ENCODE measurements at places on chromosomes 4 and X. TPM values are rescaled to one million over a fixed set of nuclear protein-coding genes. Genes with fewer than 3 reads are reported as not detected.

DNA sequence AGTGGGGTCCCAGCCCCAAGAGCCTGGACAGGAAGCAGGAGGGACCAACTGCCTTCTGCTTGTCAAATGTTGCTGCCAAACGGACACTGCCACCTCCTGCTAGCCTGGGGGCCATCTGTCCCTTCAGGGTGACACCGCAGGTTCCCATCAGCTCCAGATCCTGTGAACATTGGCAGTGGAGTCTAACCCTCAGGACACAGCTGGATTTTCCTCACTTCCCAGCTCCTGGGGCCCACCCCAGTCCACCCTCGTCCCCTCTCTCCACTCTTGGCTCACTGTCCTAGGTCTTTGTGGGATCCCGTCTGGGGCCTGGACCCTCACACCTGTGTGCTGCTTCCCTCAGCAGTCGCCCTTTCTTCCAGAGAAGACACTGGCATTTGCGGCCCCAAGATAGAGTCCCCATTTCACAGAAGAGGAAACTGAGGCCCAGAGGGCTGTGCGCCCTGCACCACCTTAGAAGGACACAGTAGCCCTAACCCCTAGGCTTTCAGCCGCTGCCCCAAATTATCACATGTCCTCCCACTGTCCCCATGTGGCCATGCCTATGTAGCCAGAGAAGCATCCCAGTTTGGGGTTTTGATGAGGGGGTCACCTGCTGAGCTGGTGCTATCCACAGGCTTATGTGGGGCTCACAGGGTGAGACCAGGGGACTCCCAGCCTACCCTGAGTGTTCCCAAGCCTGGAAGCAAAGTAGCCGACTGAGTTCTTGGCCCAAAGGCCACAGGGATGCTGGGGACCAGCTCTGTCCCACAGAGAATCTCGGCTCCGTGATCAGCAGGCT lies 20.1 kb downstream of the PPP2R2C start:
- H3K27ac ChIP-seq: no peak overlapping the region
- H3K4me1 ChIP-seq: no peaks in the 10 kb centered on the region
- no peaks in the 10 kb centered on the region for H3K27me3 ChIP-seq
- no peak overlapping the region for H3K4me3 ChIP-seq
- no peak for DNase-seq

DNA sequence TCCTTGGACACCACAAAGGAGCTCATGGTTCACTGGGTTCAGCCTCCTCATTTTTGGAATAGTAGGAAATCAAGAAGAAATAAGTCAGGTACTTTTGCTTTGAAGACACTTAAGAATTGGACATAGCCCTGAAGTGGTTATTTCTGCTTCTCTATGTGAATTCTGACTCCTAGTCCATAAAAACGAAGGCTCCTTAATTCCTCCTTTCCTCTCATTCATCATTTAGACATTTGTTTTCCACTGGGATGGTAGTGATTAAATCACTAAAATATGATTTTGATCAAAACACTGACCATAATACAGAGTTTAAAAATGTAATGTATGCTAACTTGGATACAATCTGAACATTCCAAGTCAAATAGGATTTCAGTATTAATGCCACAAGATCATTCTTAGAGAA lies 34.7 kb upstream of the CYP2U1 start:
- no peaks in the 10 kb centered on the region for H3K27me3 ChIP-seq
- H3K27ac ChIP-seq: no peak overlapping the region
- H3K4me1 ChIP-seq: no peaks in the 10 kb centered on the region
- H3K36me3 ChIP-seq: no peaks in the 10 kb centered on the region
- no peak overlapping the region for H3K4me3 ChIP-seq

DNA sequence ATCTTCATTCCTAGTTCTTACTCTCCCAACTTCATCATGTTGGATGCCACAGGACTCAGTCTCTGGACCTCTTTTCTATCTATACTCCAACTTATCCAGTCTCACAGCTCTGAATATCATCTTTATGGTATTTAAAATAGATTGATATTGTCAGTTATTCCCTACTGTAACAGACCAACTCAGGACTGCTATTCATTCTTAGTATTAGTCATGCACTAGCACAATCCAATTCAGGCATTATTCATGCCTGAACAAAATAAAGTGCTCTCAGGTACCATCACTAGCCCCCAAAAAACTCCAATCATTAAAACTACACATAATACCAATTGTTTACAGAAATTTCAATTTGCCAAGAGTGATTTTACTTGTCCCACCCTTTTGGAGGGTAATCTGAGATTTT lies 37.7 kb downstream of the FRYL start:
- H3K4me1 ChIP-seq: peaks cover 5% of the 10 kb centered on the region
- H3K36me3 ChIP-seq: no peaks in the 10 kb centered on the region
- H3K27ac ChIP-seq: no peak overlapping the region
- no peaks in the 10 kb centered on the region for H3K27me3 ChIP-seq
- DNase-seq: no peak

DNA sequence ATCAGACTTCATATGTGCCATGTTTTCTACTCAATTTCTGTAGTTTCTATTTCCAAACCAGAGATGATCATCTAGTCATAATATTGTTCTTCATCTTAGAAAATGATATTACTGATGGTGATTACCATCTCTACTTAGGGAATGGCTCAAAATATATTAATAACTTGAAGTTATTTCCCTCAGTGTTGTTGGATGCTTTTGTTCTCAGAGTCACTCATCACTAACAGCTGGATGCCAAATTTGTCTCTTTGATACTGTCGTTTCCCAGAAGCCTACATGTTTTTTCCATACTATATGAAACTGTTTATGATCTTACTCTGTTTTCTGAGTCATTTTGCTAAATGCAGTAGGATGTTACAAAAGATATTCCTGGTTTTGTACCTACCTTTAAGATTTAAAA lies 8.9 kb downstream of the PGAM4 start:
- no peaks in the 10 kb centered on the region for H3K36me3 ChIP-seq
- H3K4me3 ChIP-seq: no peak overlapping the region
- H3K4me1 ChIP-seq: no peaks in the 10 kb centered on the region

HSD17B10 gene
- polyA plus RNA-seq: 139 TPM

SORCS2 gene
- 1.3 TPM for polyA plus RNA-seq

MTMR8 gene
- polyA plus RNA-seq: 0.71 TPM

BEX1 gene
- 25.3 TPM for polyA plus RNA-seq

Measured in adrenal gland (tissue), 19 donors.